ENCODE measurements at places on chromosomes 5 and 9.

DNA sequence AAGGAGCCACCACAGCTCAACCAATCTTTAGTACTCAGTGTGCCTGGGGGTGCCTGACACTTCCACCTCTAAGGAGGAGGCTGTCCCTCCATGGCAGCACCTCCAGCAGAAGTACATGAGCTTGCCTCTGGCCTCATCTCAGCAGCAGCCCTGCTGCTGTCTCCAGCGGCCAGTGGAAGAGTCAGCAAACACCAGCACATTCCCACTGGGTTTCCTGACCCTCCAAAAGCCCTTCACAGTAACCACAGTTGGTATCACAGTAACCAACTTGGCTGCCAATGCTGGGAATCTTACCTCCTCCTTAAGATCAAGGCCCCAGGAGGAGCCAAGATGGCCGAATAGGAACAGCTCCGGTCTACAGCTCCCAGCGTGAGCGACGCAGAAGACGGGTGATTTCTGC is 29.4 kb downstream of the FSTL4 start:
- DNase-seq = no peak

DNA sequence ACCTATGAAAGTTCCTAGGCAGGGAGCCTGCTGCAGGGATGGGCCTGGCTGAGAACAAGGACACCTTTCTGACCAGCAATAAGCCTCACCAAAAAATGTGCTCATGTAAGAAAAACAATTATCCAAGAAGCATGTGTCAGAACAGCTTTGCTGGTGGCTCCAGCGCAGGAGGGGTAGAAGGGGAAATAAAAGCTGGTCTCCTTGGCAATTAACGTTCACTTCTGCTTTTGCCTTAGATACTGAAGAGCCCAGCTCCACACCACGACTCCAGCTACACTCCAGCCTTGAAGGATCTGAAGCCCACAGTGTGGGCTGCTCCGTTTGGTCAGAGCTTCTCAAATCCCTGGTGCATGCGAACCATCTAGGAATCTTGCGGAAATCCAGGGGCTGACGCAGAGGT is 107.6 kb upstream of the PHYKPL start:
- no peak for DNase-seq

- no peak for DNase-seq
Observed at GRCh38 chr9:98783518-98784226, 12.7 kb downstream of the ANKS6 start.

DNA sequence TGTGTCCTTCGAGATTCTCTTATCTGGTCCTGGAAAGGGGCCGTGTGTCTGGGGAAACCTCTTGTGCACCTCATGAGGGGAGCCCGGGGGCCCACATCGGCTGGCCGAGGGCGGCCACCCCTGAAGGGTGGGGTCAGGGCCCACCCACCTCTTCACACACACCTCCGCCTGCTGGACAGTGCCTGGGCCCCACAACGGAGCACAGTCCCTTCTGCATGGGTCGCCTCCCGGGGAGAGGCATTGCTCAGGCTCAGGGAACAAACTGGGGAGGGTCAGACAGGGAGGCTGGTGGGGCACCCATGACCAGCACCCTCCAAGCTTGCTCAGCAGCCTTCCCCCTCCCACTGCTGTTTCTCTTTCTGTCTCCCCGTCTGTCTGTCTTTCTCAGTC is 1.3 kb upstream of the LRRC14B start:
- no peak for DNase-seq

All from stimulated activated CD8-positive, alpha-beta memory T cell treated with anti-CD3 and anti-CD28 coated beads, Interleukin-15, amount 100 ng/mL, for 24 hours (primary cell).